ENCODE measurements at places on chromosomes 5 and 9. TPM values are rescaled to one million over a fixed set of nuclear protein-coding genes. Genes with fewer than 3 reads are reported as not detected.

The SLCO4C1 gene
- 0.02 TPM for total RNA-seq

The BRD9 gene
- total RNA-seq, result 36.1 TPM

The INSL4 gene
- total RNA-seq, result 17.1 TPM

The LHX2 gene
- 3.5 TPM for total RNA-seq

The GABRA6 gene
- not detected for total RNA-seq

The F12 gene
- 21.1 TPM for total RNA-seq

The DMRT2 gene
- total RNA-seq, result not detected

The BSPRY gene
- 0.11 TPM for total RNA-seq

The PAPPA gene
- total RNA-seq, result 33.9 TPM

The FGD3 gene
- 0.18 TPM for total RNA-seq

The FBN2 gene
- 15.6 TPM for total RNA-seq

Measured in A549 treated with dexamethasone at 1 μM for 4 hours (cell line).